ENCODE measurements at places on chromosomes 11 and 22.
A peak's percentile ranks its signal among the peaks of the same experiment; 100 is the strongest.

- no peaks in the 10 kb centered on the region for H3K36me3 ChIP-seq
- no peaks in the 10 kb centered on the region for H3K4me1 ChIP-seq
- H3K27me3 ChIP-seq = no peaks in the 10 kb centered on the region
- DNase-seq = no peak
- H3K27ac ChIP-seq = no peak overlapping the region
These were observed 8.4 kb upstream of the ARHGAP20 start for GRCh38 chr11:110720431-110721275.

DNA sequence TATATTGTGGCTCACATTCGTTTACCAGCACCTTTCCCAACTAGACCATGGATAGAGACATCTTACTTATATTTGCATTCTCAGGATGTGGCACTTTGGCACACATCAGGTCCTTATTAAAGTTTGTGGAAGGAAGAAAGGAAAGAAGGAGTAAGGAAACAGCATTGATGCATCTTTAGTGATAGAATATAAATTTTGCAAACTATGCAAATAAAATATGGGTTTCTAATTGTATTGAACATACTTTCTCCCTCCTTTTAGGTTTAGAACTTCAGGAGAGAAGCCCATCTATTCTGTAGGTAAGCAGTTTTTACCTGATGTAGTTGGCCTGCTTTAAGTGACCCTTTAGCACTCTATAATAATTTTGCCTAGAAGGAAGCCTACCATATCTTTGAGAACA lies 20.4 kb downstream of the MRPL48 start:
- DNase-seq = no peak
- no peaks in the 10 kb centered on the region for H3K4me1 ChIP-seq
- H3K4me3 ChIP-seq = no peak overlapping the region
- H3K27ac ChIP-seq = no peak overlapping the region
- H3K36me3 ChIP-seq = peaks cover 6% of the 10 kb centered on the region

DNA sequence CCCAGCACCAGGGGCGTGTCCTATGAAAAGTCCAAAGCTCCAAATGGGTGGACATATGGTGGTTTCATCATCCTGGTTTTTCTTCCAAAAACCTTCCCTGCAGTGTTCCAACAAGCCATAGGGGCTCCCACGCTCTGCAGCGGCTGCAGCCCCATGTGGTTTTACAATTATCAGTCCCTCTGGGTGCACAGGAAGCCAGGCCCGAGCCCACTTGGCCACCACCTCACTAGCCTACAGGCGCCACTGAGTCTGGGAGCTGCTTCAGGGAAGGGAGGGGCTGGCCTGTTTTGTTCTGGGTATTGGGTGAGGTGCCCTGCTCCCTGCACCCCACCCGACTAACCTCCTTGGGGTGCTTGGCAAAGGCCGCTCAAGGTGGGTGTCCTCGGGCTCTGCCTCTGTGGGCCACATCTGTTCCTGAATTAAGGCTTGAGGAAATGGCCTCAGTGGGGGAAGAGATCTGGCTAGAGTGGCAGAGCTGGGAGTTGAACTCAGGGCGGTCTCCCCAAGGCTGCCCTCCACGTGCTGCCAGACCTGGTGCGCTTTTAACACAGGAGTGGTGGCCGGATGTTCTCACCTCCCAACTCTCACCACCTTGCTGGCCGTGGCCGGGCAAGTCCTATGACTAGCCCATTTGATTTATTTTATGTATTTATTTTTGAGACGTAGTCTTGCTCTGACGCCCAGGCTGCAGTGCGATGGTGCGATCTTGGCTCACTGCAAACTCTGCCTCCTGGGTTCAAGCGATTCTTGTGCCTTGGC lies 5.3 kb upstream of the CDC42BPG start:
- H3K27ac ChIP-seq = peak overlapping the region; percentile 81
- peaks cover 67% of the 10 kb centered on the region for H3K4me1 ChIP-seq
- DNase-seq = no peak
- no peaks in the 10 kb centered on the region for H3K27me3 ChIP-seq
- no peak overlapping the region for H3K4me3 ChIP-seq
- H3K36me3 ChIP-seq = peaks cover 28% of the 10 kb centered on the region

DNA sequence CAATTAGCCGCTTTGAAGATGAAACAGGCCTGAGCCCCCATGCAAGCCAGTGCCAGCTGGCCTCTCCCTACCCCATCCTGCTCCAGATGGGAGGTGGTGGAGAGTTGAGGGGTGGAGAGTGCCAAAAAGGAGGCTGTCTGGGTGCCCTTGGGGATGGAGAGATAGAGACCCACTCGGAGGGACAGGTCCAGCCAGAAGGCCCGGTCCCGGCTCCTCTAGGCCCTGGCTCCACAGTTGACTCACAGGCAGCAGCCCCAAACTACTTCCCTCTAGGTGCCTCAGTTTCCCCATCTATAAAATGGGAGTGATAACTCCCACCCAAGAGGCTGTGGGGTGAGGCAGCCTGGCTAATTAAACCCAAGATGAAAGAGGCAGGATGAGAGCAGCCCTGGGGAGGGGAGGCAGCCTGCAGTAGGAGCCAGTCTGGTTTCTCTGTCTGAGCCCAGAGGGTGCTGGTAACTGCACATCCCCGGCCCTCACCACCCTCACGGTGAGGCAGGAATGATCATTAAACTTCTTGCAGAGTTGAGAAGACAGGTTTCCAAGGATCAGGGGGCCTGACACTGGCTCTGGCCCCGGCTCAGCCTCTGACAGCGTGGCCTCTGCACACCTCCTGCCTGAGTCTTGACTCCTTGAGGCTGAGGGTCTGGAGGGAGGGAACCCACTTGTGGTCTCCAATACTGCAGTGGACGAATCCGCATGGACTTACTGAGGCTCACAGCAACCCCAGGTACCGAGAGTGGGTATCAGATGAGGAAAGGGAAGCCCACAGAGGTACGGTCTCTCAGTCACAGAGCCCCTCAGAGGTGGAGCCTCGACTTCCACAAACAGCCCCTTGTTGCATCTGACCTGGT lies 1.4 kb upstream of the AP5B1 start:
- no peak for DNase-seq
- H3K27me3 ChIP-seq = peaks cover 8% of the 10 kb centered on the region
- H3K4me1 ChIP-seq = peaks cover 34% of the 10 kb centered on the region
- H3K4me3 ChIP-seq = no peak overlapping the region
- peaks cover 17% of the 10 kb centered on the region for H3K36me3 ChIP-seq
- no peak overlapping the region for H3K27ac ChIP-seq

DNA sequence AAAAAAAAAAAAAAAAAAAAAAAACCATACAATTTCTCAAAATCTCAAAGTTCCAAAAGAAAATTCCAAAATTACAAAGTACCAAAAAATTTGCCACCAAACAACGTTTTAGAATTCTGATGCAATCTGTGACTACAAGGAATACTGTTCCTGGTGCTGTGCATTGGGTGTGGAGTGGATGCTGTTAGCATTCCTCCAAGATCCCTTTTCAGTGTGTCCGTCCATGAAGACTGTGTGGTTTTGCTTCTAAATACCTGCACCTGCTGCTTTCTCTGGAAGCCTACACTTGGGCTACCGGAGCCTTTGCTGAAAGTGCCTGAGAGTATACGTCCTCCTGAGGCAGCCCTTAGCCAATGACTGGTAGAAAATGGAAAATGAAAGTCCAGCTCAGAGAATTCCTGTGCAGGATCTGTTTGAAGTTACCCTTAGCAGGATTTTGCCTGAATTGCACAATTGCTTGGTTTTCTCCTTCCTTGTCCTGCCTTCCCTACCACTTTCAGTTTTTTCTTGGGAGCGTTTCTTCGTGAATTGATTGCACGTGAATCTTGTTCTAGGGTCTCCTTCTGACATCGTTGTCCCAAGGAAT lies 140.8 kb downstream of the TRPC6 start:
- no peaks in the 10 kb centered on the region for H3K27me3 ChIP-seq
- no peak for DNase-seq
- no peak overlapping the region for H3K27ac ChIP-seq
- no peaks in the 10 kb centered on the region for H3K36me3 ChIP-seq
- no peaks in the 10 kb centered on the region for H3K4me1 ChIP-seq
- H3K4me3 ChIP-seq = no peak overlapping the region

DNA sequence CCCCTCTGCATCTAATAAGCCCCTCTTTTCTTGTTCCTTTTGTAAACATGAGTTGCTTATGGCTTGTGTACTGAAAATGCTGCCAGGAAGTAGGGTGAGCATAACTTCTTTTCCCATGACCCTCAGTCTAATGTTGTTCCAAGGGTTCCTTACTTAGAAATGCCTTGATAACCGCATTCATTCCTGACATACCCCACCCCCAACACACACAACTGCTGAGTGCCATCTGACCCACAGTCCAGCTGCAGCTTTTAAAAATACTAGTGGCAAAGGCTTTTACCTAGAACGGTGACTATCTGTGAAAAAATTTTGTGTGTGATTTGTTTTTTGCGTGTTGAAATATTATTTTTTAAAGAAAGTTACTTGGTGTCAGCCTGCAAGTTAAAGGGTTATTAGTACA lies 52.6 kb downstream of the ARHGAP42 start:
- H3K36me3 ChIP-seq = no peaks in the 10 kb centered on the region
- no peak overlapping the region for H3K4me3 ChIP-seq
- H3K4me1 ChIP-seq = no peaks in the 10 kb centered on the region
- H3K27me3 ChIP-seq = no peaks in the 10 kb centered on the region

GRCh38 chr11:68271781-68272608 lies at the start of gene C11orf24:
Gene C11orf24 (minus strand): TSS chr11:68271973. CDS start chr11:68263767, 8,206 bp downstream.
- H3K27ac ChIP-seq = peak within 1 kb of the TSS; percentile 85
- peaks cover 5% of the 10 kb centered on the region for H3K36me3 ChIP-seq
- peak within 1 kb of the TSS; percentile 82 for H3K4me3 ChIP-seq

- no peak overlapping the region for H3K4me3 ChIP-seq
- H3K27ac ChIP-seq = no peak overlapping the region
- no peak for DNase-seq
- H3K27me3 ChIP-seq = no peaks in the 10 kb centered on the region
- H3K4me1 ChIP-seq = no peaks in the 10 kb centered on the region
These were observed 57.8 kb upstream of the ZC3H12C start for GRCh38 chr11:110035357-110035756.

DNA sequence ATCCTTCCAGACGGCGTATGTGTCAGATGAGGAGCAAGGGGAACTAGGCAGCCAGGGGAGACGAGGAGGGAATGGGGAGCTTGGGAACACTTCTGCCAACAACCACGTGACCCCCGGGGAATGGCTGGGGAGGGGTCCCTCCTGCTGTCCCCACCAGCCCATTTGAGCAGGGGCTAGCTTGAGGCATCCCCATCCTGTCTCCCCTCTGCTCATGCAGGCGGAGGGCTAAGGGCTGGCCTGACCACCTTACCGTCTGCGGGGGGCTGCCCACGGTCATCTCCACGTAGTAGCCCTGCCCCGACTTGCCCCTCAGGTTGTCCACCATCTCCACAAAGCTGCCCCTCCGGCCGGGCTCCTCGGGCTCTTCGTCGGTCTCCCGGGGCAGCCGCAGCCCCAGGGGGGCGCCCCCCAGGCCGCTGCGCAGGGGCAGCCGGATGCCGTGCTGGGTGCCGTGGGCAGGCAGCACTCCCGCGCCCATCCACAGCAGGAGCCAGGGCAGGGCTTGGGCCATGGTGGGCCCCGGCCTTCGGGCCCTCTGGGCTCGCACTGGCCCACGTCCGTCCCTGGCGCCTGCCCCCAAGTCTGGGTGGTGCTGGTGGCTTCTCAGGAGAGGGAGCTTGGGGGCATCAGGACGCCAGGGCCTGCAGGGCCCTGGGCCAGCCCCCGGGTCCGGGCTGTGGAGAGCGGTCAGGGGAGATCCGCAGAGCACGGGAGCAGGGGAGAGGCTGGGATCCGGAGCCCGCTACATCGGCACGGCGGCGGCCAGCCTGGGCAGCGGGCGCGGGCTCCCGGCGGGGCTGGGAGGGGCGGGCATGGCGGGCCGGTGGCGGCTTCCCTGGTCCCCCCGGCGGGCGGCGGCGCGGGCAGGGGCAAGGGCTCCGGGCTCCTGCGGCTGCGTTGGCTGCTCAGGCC lies 515 bp downstream of the BACE1 start:
- peaks cover 9% of the 10 kb centered on the region for H3K4me1 ChIP-seq
- H3K27me3 ChIP-seq = peaks cover 9% of the 10 kb centered on the region
- no peak overlapping the region for H3K27ac ChIP-seq
- H3K36me3 ChIP-seq = no peaks in the 10 kb centered on the region
- DNase-seq = no peak

DNA sequence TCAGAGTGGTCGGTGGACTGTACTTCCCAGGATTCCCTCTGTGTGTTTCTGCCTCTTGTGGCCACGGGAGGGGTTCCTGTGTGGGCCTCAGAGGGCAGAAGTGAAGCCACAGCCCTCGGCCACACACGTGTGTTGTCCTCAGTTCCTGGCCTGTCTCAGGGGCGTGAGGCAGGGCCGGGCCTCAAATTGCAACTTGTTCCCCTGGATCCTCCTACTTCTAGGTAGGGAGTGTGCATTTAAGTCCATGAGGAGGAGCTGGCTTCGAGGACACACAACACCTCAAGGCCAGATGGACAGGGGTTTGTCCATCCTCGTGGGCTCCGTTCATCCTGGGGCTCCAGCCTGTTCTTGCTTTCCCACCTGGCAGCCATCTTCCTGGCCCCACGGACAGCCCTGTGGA lies 573.0 kb downstream of the TBC1D22A start:
- H3K27me3 ChIP-seq = no peaks in the 10 kb centered on the region
- H3K4me3 ChIP-seq = no peak overlapping the region

DNA sequence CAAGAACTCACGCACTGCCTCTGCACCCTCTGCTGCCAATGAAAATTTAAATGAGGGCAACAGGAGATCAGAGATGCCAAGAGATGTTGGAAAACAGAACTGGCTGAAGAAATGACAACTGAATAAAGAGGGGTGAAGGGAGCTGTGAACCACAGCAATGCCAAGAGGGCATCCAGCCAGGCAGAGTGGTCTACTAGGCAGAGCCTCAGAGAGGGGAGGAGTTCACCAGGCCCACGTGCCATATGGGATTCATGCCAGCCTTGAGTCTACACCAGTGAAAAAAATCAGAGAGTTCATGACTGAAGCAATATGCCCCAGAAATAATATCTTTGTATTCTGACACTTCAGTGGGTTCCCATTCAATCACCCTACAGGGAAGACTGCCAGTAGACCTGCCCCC lies 4.4 kb downstream of the APOL2 start:
- H3K27me3 ChIP-seq = no peaks in the 10 kb centered on the region
- no peak for DNase-seq
- peaks cover 54% of the 10 kb centered on the region for H3K36me3 ChIP-seq
- H3K4me1 ChIP-seq = peaks cover 22% of the 10 kb centered on the region
- H3K4me3 ChIP-seq = no peak overlapping the region

GRCh38 chr11:554428-555226 lies 5.9 kb downstream of the LMNTD2 start:
- no peaks in the 10 kb centered on the region for H3K27me3 ChIP-seq
- H3K4me1 ChIP-seq = peaks cover 18% of the 10 kb centered on the region
- no peak overlapping the region for H3K27ac ChIP-seq
- DNase-seq = peak; percentile 68
- no peaks in the 10 kb centered on the region for H3K36me3 ChIP-seq
- peak overlapping the region; percentile 61 for H3K4me3 ChIP-seq

DNA sequence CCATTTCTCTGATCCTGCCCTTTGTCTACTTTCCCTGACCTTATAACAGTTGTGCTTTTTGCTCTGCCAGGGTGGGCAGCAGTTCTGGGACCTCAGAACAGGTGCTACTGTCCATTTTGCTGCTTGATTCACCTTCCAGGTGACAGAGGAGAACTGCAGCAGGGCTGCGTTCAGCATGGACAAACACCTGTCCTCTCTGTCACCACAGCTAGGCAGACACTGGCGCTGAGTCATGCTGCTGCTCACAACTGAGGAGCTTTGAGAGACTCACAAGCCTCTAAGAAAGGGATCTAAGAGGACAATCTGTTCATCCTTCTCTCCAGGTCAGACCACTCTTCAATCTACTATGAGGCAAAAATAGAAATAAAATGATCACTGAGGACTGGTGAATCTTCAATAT lies 1144.5 kb upstream of the CCDC90B start:
- H3K4me1 ChIP-seq = no peaks in the 10 kb centered on the region
- DNase-seq = no peak
- H3K36me3 ChIP-seq = no peaks in the 10 kb centered on the region
- no peak overlapping the region for H3K27ac ChIP-seq
- H3K27me3 ChIP-seq = no peaks in the 10 kb centered on the region

GRCh38 chr11:25928076-25928475 lies 403.9 kb upstream of the ANO3 start:
- H3K4me3 ChIP-seq = no peak overlapping the region
- H3K27me3 ChIP-seq = no peaks in the 10 kb centered on the region
- no peaks in the 10 kb centered on the region for H3K36me3 ChIP-seq
- no peaks in the 10 kb centered on the region for H3K4me1 ChIP-seq
- no peak for DNase-seq

Measured in effector memory CD4-positive, alpha-beta T cell (primary cell).